ENCODE measurements at places on chromosomes 13 and 19. TPM values are rescaled to one million over a fixed set of nuclear protein-coding genes. Genes with fewer than 3 reads are reported as not detected.

TEX26 gene
- not detected for total RNA-seq

FFAR3 gene
- total RNA-seq, result 0.21 TPM

FBXL12 gene
- 23.3 TPM for total RNA-seq

N4BP2L1 gene
- total RNA-seq, result 16.6 TPM

F10 gene
- total RNA-seq, result not detected

TMEM86B gene
- 6.8 TPM for total RNA-seq

FGF21 gene
- total RNA-seq, result not detected

CYP2S1 gene
- 1.0 TPM for total RNA-seq

SMIM7 gene
- 69.9 TPM for total RNA-seq

RAB3A gene
- 10.3 TPM for total RNA-seq

OR7G3 gene
- not detected for total RNA-seq

MRPL57 gene
- total RNA-seq, result 32.7 TPM

ZNF729 gene
- not detected for total RNA-seq

IGFL1 gene
- not detected for total RNA-seq

WDR62 gene
- total RNA-seq, result 24.9 TPM

CGB8 gene
- not detected for total RNA-seq

PRR22 gene
- 7.5 TPM for total RNA-seq

ACP7 gene
- total RNA-seq, result not detected

FBXO27 gene
- 0.17 TPM for total RNA-seq

ZNF14 gene
- total RNA-seq, result 4.8 TPM

ZNF77 gene
- total RNA-seq, result 5.8 TPM

RAB20 gene
- total RNA-seq, result 2.8 TPM

MUC16 gene
- total RNA-seq, result not detected

DKKL1 gene
- total RNA-seq, result not detected

FRY gene
- 1.8 TPM for total RNA-seq

HS6ST3 gene
- total RNA-seq, result not detected

PDE4C gene
- total RNA-seq, result 0.14 TPM

RSPH6A gene
- total RNA-seq, result 0.38 TPM

CBLC gene
- total RNA-seq, result not detected

KISS1R gene
- total RNA-seq, result 16.8 TPM

RNF225 gene
- total RNA-seq, result 1.1 TPM

SLITRK5 gene
- total RNA-seq, result not detected

SOX1 gene
- not detected for total RNA-seq

Data from activated CD4-positive, alpha-beta T cell treated with anti-CD3 and anti-CD28 coated beads, Interleukin-2, amount 10 ng/mL, durations not matched to agents 24 days and 14 days (primary cell).